MG63 (cell line): ENCODE measurements at places on chromosomes 1 and 21. TPM values are rescaled to one million over a fixed set of nuclear protein-coding genes. Genes with fewer than 3 reads are reported as not detected.
A peak's percentile ranks its signal among the peaks of the same experiment; 100 is the strongest.

DNA sequence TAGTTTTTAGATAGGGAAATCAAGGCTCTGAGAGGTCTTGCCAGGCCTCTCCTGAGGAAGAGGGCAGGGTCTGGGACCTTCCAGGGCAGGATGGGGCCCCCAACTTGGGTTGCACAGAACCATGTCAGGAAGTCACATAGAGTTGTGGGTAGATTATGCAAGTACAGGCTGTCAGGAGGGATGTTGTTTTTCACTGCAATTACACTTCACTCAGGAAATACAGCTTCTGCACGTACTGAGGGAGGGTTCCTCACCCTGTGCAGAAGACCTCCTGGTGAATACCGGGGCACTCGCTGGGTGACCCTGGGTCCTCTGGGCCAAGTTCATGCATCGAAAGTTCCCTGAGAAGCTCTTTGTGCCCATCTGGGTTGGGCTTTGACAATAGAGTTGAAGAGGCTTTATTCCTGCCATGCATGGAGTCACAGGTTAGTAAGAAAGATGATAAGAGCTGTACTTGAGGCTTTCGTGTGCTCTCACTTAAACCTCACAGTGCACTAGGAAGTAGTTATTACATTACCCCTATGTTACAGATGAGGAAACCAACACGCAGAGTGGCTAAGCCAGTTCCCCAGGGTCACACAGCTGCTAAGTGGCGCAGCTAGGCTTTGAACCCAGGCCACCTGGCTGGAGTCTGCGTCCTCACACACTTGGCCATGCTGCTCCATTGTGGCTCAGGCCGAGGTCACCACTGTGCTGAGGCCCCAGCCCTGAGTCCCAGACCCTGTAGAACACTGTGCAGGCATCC is 16.2 kb upstream of the TNFRSF1B start:
- no peak for DNase-seq

DNA sequence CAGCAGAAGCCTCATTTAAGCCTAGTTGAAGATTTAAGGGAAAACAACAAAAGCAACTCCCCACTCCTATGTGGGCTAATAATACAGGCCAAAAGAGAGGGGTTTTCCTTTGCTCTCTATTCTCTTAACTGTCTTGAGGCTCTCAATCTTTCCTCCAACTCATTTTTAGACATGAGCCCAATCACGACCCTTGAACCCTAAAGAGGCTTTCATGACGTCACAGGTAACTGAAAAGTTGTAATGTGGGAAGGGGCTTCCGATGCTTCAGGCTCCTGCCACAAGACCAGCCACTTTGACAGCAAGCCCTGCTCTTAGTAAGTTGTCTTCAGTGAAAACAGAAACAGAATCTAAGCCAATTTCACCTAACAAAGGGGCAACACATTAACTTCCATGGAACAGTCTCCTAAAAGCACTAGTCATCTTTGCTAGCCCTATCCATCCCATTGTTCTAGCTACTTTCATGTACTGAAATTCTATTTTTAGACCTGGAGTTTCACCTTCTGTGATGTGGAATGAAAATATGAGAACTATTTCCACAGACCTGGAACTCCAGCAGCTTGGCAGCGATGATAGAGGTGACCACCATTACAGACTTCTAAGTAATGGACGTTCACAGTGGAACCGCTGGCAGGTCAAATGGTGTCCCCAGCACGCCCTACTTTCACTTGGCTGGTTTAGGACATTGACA is 36.3 kb downstream of the GPR161 start:
- no peak for DNase-seq

GRCh38 chr1:48242141-48242736 is 19.7 kb downstream of the SLC5A9 start:
- no peak for DNase-seq

GRCh38 chr1:236748268-236748870 is 46.7 kb upstream of the MTR start:
- DNase-seq = no peak

GRCh38 chr1:18452550-18452949 is 28.2 kb upstream of the KLHDC7A start:
- DNase-seq = no peak

GRCh38 chr1:89913353-89914095 is 81.4 kb upstream of the ZNF326 start:
- DNase-seq = no peak

DNA sequence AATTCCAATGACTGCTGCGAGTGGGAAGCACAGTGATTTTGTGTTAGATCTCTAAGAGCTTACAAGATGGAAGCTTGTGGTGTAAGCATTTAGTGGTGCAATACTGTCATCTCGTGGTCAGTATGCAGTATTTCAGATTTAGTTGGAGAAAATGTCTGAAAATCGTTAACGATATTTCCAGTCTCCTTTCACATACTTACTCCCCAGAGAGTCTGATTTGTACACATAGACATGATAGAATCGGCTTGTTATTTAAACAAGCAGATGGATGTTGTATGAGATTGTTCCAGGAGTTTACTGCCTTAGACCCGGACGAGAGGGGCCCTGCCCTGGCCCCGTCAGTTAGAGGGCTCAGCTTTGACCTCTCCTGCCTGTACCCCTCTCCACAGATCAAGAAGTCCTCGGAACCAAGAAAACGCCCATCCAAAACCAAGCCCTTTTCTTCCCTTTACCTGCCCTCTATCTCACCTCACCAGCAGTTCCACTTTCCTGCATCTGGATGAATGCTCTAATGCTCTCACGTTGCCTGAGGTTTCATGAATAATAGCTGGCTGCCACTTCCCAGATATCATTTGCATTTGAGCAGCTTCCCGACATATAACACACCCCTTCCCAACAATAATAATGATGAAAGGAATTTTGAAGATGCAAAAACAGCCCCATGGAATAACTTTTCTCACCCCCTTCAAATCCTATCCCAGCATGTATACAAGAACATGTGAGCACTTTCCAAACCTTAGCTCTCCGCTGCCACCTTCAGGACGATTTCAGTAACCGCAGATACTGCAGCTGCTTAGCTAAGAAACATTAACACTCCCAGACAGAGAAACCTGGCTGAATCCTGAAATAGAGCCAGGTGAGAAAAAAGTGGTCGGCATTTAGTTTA is 247.3 kb downstream of the LTN1 start:
- DNase-seq = peak; percentile 68

- peak; percentile 50 for DNase-seq
Observed at GRCh38 chr21:37073417-37074196, 553 bp downstream of the TTC3 start.

- no peak for DNase-seq
Observed at GRCh38 chr21:39479164-39479813, 27.5 kb downstream of the SH3BGR start.

DNA sequence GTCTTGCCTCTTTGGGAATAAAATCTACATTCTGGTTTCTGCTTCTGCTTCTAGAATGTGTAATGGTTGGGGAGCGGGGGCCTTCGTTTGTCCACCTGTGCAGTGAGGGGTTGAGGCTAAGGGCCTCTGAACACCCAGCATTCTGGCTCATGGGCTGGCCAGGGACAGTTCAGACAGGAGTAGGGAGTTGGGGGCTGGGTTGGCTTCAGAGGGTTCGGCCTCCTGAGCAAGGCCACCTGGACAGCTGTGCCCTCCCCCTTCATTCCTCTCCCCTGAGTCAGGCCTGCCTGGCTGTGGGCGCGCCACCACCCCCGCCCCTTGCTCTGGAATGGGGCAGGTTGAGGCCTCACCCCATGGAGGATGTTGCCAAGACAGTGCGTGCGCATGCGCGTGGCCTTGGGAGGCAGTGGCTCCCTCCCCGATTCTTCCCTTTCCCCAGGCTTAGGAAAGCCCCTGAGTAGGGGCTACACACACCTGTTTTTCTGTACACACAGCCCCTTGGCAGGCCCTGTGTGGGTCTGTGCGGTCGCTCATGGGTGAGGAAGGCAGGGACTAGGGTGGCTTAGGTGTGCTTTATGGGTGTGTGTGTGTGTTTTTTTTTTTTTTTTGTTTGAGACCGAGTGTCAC is 57.0 kb downstream of the YARS1 start:
- peak; percentile 42 for DNase-seq

- DNase-seq = peak; percentile 92
Observed at GRCh38 chr1:227318016-227318852, at the start of gene CDC42BPA. Gene CDC42BPA, minus strand, starts transcription at chr1:227318492. Its CDS starts 1,310 bp downstream, at chr1:227317182.

DNA sequence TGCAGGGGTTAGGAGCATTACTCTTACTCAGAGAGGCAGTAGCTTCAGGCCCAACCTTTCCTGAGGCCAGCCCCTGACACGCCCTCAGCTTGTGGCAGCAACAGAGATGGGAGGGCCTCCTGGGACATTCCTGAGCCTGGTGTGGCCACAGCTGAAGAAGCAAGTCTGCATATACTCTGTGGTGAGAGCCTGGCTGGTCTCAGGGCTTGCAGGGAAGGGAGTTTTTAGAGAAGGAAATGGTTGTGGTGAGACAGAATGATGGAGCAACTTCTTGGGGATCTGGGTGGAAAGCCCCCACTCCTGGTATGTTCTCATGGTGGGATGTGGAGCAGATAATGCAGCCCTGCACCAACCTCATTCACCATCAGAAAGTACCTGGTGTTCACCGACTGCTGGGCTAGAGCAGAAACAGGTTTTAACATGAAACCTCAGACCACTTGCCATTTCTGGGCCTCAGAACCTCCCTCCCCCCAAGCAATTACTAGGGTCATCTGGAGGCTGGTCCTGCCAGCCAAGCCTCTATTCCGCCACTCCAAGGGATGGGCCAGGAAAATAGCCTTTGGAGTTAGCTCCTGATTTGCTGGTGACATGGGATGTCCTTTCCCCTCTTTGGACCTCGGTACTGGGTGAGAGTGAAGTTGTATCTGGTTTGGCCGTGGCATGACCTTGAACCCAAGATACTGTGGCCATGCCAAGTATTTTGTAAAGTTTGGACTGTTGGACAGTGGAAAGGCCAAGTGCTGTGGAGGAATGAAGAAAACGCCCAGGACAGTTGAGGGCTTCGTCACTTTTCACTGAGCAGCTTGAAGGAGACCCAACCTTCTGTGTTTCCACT is 28.1 kb upstream of the RNF19B start:
- peak; percentile 87 for DNase-seq

- no peak for DNase-seq
Observed at GRCh38 chr1:85451236-85451830, 13.6 kb downstream of the DDAH1 start.

GRCh38 chr1:94805912-94806311 is 14.2 kb upstream of the SLC44A3 start:
- DNase-seq = peak; percentile 13

DNA sequence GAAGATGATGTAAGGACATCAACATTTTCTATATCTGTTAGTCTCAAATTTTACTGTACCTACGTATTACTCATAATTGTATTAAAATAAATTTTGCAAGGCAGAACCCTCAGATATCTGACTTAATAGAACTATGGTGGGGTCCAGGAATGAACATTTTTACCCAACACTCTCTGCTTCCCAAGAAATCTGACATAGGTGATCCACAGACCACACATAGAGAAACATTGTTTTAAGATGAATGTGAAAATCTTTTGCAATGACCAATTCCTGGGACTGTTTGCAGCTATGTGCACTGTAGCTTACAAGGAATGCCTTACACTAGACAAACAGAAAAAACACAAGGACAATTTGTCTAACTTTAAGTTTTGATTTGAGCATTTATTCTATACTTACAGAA is 645.6 kb upstream of the ADGRL2 start:
- DNase-seq = no peak

DNA sequence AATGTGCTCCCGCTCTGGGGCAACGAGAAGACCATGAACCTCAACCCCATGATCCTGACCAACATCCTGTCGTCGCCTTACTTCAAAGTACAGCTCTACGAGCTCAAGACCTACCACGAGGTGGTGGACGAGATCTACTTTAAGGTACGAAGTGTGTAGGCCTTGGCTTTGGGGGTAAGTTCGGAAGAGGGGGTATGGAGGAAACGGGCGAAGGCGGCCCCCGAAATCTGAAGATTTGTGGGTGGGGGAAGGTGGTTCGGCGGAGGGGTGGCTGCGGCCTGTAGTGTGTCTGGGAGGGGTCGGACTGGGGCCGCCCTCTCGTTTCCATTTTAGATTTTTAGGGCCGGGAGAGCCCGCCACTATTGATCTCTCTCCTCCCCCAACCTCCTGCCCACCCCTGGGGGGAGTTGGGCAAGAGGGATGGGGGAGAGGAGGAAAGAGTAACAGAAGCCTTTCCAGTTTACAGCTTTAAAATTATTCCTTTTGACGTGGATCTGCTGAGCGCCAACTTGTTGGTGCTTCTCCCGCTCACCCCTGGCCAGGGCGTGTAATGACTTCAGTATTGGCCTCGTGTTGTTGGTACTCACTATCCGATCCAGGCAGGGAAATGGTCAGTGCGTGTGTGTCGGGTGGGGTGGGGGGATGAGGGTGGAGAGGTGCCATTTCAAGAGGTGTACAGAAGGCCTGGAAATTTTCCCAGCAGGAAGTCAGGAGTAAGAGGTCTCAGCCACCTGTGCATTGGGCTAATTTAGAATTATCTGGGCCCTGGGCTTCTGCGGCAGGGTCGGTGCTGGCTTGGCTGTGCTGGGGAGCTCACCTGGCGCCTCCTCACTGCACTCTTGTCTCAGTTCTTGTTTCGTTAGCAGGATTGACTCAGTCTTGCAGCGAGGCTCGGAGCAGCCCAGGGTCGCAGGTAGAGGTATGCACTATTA is 880 bp downstream of the PRPF38B start:
- peak; percentile 59 for DNase-seq

DNA sequence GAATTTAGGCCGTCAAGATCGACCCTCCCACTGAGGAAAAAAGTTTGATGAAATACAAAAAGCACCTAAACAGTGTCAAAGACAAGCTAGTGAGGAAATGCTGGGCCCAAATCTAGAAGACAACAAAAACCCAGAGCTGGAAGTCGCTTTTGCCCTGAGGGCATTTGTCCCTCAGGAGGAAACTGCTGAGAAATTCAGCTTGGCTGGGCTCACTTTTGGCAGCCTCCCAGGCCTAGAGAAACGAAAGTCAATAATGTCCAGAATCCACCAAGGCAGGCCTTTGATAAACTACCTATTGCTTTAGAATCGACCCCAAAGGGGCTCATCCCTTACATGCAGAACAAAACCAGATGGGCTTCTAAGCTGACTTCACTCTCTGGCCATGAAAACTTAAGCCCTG is 38.9 kb downstream of the SYT2 start:
- peak; percentile 33 for DNase-seq

DNA sequence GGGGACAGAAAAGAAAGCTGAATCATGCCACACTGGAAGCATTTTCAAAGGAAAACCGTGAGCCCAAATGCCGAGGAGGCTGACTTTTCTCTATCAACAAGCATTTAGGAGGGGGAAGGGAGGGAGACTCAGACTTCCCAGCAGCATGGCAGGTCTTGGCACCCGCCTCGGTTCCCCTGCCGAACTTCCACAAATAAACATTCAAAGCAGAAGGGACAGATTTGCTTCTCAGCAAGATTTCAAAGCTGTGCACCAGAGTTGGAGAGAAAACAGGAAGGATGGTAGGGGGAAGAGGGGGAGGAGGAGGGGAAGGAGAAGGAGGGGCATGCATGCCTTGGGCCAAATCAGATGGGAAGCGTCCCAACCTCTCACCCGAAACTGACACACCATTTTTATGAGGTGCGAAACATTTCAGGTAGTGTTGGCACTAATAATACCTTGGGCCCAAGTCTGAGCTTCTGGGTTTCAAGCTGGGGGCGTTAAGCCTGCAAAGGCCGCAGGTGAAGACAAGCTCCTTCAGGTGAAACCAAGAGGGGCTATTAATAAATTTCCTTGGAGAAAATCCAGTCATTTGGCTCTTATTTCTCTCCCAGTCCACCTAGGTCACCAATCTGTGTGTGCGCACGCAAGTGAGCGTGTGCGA is 26.4 kb downstream of the ABCA4 start:
- DNase-seq = peak; percentile 72

The SHISA4 gene
- 13.6 and 28.8 TPM in 2 replicates for total RNA-seq

The SH3D21 gene
- total RNA-seq = 0.03 TPM in 1 of 2 replicates, not detected in the other

The ABCG1 gene
- total RNA-seq = 0.82 and 1.9 TPM in 2 replicates

The S100A12 gene
- not detected in 2 replicates for total RNA-seq

The MYOG gene
- total RNA-seq = not detected in 2 replicates

The RIMKLA gene
- total RNA-seq = 0.03 TPM in 1 of 2 replicates, not detected in the other

The AMY1C gene
- not detected in 2 replicates for total RNA-seq

The TTC22 gene
- total RNA-seq = not detected in 2 replicates

The VASH2 gene
- total RNA-seq = not detected in 2 replicates

The CAMK2N1 gene
- total RNA-seq = 20.5 and 31.6 TPM in 2 replicates

The DHCR24 gene
- total RNA-seq = 165 and 174 TPM in 2 replicates
